ENCODE measurements at places on chromosomes 5 and 9. TPM values are rescaled to one million over a fixed set of nuclear protein-coding genes. Genes with fewer than 3 reads are reported as not detected.

FGFR4 gene
- total RNA-seq = 3.0 TPM

GRM6 gene
- not detected for total RNA-seq

MLANA gene
- total RNA-seq = not detected

SURF4 gene
- 103 TPM for total RNA-seq

RGMB gene
- total RNA-seq = 16.5 TPM

EQTN gene
- not detected for total RNA-seq

ADAMTS6 gene
- 0.89 TPM for total RNA-seq

NOL6 gene
- total RNA-seq = 39.1 TPM

PCDHA1 gene
- not detected for total RNA-seq

TLR4 gene
- total RNA-seq = 0.55 TPM

DDX4 gene
- not detected for total RNA-seq

GRIN3A gene
- total RNA-seq = 0.08 TPM

PCDHGA11 gene
- total RNA-seq = 0.36 TPM

ANKRD18B gene
- 1.9 TPM for total RNA-seq

NRARP gene
- 0.29 TPM for total RNA-seq

ARID3C gene
- total RNA-seq = not detected

PCA3 gene
- not detected for total RNA-seq

CKMT2 gene
- total RNA-seq = not detected

IL7R gene
- 2,390 TPM for total RNA-seq

TXNDC8 gene
- not detected for total RNA-seq

SPATA31A3 gene
- total RNA-seq = not detected

NTNG2 gene
- total RNA-seq = 8.8 TPM

NUTM2F gene
- total RNA-seq = not detected

S1PR3 gene
- total RNA-seq = not detected

ZDHHC11B gene
- total RNA-seq = 8.1 TPM

FOXD4 gene
- 0.30 TPM for total RNA-seq

SLCO6A1 gene
- total RNA-seq = not detected

GBGT1 gene
- 6.3 TPM for total RNA-seq

HACD4 gene
- total RNA-seq = 16.0 TPM

MELK gene
- 0.38 TPM for total RNA-seq

LCN9 gene
- total RNA-seq = not detected
